ENCODE measurements at places on chromosomes 5 and 9.
A peak's percentile ranks its signal among the peaks of the same experiment; 100 is the strongest.

DNA sequence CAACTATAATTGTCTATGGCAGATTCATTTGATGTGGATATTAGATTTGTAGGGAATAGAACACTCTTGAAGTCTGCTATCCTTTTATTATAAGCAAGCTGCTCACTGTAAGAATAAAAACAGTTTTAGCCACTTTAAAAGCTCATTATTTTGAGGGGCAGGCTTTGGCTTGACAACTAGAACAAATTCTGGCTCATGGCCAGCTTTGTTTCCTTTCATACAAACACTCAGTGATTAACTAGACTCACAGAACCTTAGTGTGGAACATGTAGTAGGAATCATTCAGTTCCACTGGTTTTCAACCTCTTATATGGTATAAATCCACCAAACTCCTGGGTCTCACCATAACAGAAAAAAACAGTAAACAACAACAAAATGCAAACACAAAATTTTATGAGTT lies 27.4 kb upstream of the CEP120 start:
- peak; percentile 34 for DNase-seq

GRCh38 chr5:27026801-27027200 lies 11.6 kb downstream of the CDH9 start:
- DNase-seq, result no peak

- DNase-seq, result no peak
These were observed 43.8 kb upstream of the GOLPH3 start for GRCh38 chr5:32217886-32218396.

DNA sequence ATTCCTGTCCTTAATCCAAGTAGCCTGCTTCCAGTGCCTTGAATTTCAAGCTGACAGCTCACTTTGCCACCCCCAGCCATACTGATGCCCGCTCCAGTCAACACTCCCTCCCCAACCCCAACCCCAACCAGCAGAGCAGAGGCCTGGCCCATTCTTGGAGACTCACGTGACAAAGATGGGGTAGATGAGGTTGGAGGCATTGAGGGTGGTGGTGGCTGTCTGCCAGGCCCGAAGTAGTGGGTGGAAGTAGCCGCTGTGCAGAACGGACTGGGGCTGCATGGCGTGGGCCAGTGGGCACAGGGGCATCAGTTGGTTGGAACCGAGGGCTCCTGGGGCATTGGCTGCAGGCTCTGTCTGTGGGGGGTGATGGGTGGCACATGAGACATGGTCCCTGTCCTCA lies 7.8 kb downstream of the ALAD start:
- no peak for DNase-seq

GRCh38 chr9:6816581-6816980 lies 58.8 kb downstream of the KDM4C start:
- DNase-seq, result no peak

- DNase-seq, result no peak
These were observed 185.7 kb upstream of the GNA14 start for GRCh38 chr9:77833561-77834429.

- DNase-seq, result no peak
These were observed 2.8 kb downstream of the PHAX start for GRCh38 chr5:126603402-126603991.

DNA sequence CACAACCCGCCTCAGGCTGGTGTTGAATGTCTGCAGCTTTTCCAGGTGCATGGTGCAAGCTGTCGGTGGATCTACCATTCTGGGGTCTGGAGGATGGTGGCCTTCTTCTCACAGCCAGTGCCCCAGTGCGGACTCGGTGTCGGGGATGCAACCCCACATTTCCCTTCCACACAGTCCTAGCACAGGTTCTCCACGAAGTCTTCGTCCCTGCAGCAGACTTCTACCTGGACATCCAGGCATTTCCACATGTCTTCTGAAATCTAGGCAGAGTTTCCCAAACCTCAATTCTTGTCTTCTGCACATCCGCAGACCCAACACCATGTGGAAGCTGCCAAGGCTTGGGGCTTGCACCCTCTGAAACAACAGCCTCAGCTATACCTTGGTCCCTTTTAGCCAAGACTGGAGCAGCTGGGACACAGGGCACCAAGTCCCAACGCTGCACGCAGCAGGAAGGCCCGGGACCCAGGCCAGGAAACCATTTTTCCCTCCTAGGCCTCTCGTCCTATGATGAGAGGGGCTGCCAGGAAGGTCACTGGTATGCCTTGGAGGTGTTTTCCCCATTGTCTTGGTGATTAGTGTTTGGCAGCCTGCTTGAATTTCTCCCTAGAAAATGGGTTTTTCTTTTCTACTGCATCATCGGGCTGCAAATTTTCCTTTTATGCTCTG lies 18.2 kb downstream of the PSIP1 start:
- no peak for DNase-seq

- DNase-seq, result no peak
These were observed 150.4 kb upstream of the ERCC6L2 start for GRCh38 chr9:95725045-95725444.

- DNase-seq, result no peak
These were observed 134.1 kb downstream of the ACTBL2 start for GRCh38 chr5:57348376-57349140.

- no peak for DNase-seq
These were observed 222.4 kb downstream of the CACNA1B start for GRCh38 chr9:138099803-138100598.

DNA sequence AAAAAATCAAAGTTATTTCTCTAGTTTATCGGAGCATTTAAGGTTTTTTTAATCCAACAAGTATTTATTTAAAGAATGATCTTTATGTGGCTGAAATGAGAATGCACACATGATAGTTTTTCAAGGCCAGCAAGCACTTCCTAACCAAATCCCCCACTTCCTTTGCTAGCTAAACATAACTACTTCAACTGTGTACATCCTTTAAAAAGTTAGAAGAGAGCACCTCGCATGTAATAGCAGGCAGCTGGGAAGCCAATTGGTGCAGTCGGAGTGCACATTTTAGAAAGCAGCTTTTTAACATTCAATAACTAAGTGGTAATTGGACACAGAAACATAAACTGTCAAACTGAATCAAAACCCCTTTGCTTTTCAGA lies 245.7 kb downstream of the BNC2 start:
- no peak for DNase-seq

DNA sequence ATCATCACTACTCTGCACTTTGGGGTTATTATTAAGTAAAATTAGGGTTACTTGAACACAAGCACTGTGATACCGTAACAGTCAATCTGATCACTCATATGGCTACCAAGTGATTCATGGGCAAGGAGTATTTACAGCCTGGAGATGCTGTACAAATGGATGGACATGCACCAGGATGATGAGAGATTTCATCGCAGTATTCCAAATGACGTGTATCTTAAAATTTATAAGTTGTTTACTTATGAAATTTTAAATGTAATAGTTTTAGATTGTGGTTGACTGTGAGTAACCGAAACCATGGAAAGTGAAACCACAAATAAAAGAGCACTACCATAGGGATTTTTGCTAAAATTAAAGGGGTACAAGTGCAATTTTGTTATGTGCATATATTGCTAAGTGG lies 462.2 kb upstream of the PTGER4 start:
- DNase-seq, result no peak

GRCh38 chr9:90929626-90930025 lies 128.0 kb downstream of the SYK start:
- no peak for DNase-seq

DNA sequence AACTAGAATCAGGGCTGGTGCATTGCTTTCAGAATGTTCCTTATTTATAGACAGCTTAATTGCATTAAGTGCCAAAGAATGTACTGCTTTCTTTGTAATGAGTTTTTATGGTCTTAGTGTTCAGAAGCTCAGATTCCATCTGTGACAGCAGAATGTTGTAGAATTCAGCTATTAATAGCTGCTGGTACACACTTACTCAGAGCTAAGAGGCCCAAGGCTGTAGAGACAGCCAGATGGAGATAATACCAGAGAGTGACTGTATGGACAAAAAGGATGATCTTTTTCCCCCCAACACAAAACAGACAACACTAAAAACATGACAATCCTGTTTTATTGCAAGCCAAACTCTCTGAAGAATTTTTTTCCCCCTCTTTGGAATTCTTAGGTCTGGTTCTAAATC lies 50.2 kb downstream of the PPP2R2B start:
- no peak for DNase-seq

DNA sequence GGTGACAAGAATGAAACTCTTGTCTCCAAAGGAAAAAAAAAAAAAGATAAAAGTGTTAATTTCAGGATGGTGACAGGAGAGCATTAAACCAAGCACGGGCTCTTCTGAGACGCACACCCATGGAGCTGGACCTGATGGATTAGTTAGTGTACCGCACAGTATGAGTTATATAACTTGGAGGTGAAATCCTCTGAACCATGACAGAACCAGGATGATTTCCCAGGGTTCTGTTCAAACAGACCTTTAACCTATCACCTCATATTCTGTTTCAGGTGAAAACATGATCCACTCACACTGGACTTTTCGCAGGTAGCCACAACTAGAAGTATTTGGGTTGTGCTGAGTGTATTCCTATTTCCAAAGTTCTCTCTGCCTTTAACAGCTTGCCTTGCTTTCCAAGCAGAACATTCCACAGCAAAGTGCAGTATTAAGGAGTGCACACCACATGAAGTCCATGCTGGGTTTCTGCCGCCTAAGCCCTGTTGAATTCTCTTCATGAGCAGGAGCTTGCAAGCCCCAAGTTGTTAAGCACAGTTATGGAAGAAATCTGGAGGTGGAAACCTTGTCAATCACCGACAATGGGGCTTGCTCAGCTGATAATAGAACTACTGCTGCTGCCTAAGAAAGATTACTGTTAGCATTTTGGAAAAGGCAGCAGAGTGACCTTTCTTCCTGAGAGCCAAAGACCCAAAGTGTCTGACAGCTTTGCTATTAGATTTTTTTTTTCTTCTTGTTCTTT lies 461.7 kb downstream of the TLE1 start:
- no peak for DNase-seq

DNA sequence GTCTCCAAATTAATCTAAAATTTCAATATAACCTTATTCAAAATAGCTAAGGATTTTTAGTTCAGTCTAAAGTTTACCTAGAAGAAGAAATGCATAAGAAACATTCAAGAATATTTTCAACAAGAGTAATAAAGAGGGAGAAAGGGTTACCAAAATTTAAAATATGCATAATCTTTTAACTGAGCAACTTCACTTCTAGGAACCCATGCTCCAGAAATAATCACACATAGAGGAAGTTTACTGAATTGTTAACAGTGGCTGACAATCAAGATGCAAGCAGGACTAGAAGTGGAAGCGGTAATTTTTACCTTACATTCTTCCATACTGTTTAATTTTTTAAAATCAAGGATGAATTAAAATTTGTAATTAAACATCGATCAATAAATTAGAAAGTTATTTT lies 1.9 kb downstream of the PJA2 start:
- no peak for DNase-seq

- no peak for DNase-seq
These were observed 63.7 kb upstream of the IFNK start for GRCh38 chr9:27460226-27461023.
